ENCODE measurements at places on chromosomes 3 and 15.

- no peak for DNase-seq
Observed at GRCh38 chr3:53350652-53351051, 3.3 kb upstream of the DCP1A start.

- DNase-seq, result no peak
Observed at GRCh38 chr3:111936191-111936841, 42.5 kb upstream of the ABHD10 start.

DNA sequence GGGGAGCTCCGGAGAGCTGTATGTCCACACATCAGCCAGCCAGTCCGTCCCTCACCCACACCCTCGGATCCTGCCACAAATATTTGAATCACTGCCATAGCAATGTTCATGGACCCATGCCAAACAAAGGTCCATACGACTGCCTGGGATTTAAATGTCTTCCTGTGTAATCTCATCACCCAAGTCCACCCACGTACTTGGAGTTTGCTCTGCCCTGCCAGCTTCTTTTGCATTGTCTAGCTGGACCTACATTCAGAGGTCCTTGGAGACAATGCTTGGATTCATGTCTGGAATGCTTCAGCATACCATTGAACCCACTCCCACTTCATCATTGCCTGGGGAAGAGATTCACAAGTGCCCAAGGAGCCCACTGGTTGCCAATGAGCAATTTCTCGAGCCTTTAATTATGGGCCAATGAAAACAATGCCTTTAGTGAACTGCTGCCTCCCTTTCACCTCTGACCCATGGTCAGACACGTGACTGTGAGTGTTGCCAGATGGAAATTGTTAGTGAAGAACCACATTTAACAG is 90.4 kb upstream of the PHLDB2 start:
- DNase-seq, result no peak

DNA sequence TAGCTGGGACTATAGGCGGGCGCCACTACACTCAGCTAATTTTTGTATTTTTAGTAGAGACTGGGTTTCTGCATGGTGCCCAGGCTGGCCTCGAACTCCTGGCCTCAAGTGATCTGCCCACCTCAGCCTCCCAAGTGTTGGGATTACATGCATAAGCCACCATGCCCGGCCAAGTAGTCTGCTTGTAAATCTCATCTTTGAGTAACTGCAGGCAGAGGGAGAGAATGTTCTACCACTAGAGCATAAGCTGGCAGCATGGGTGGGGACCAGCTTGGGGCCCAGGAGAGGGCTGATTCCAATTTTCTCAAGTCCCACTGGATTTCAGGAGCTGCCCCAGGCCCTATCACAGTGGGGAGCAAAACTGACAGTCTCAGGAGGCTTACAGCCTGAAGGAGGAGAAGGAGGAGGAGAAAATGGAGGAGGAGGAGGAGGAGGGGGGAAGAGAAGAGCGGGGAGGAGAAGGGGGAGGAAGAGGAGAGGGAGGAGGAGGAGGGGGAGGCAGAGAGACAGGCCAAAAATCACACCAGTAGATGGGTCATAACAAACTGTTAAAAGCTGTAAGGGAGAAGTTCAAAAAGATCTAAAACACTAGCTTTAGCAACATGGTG is 229.1 kb upstream of the IGF1R start:
- DNase-seq, result no peak

- no peak for DNase-seq
Observed at GRCh38 chr3:150146991-150147761, 176.5 kb upstream of the PFN2 start.

GRCh38 chr15:64792282-64792681 is 16.9 kb upstream of the RBPMS2 start:
- no peak for DNase-seq

- DNase-seq, result no peak
Observed at GRCh38 chr15:74259292-74259648, 23.1 kb downstream of the CCDC33 start.

DNA sequence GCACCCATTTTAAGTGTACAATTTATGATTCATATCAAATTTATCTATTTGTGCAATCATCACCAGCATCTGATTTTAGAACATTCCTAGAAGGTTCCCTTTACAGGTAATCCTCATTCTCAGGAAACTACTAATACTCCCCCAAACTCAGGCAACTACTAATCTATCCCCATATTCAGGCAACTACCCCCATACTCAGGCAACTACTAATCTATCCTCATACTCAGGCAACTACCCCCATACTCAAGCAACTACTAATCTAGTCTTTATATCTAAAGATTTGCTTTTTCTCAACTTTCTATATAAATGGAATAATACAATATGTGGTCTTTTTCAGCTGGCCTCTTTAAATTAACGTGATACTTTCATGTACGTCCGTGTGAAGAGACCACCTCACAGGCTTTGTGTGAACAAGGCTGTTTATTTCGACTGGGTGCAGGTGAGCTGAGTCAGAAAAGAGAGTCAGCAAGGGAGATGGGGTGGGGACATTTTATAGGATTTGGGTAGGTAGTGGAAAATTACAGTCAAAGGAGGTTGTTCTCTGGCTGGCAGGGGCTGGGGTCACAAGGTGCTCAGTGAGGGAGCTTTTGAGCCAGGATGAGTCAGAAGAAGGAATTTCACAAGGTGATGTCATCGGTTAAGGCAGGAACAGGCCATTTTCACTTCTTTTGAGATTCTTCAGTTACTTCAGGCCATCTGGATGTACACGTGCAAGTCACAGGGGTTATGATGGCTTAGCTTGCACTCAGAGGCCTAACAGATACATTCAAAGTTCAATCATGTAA is 1444.5 kb upstream of the CADM2 start:
- no peak for DNase-seq

GRCh38 chr3:129460572-129460971 is 20.5 kb downstream of the IFT122 start:
- no peak for DNase-seq

DNA sequence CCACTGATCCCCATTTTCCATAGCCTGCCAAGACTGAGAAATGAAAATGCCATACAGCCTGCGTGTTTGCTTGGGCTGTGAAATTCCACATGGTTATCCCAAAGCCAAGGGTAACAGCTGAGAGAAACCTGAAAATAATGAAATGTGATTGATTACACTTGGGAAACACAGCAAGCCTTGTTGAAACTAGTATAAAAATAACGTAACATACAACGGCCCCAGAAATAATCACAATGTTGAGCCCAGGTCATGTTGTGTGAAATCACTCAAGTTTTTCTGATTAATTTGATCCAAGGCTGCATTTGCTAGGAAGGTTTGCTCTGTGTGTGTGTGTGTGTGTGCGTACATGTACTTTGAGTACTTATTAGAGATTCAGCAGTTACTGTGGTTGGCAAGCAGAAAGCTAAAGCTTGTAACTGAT is 269.0 kb downstream of the OXSM start:
- DNase-seq, result no peak

GRCh38 chr3:133754455-133754854 is 8.3 kb downstream of the TF start:
- no peak for DNase-seq

- DNase-seq, result no peak
Observed at GRCh38 chr3:120931593-120931992, 23.6 kb downstream of the STXBP5L start.

- DNase-seq, result no peak
Observed at GRCh38 chr3:98567666-98568270, 25.6 kb downstream of the CPOX start.

GRCh38 chr15:99010768-99011167 is 3.2 kb upstream of the PGPEP1L start:
- no peak for DNase-seq

GRCh38 chr3:134910026-134910425 is 115.0 kb downstream of the EPHB1 start:
- DNase-seq, result no peak

GRCh38 chr3:128334086-128334645 is 132.5 kb downstream of the DNAJB8 start:
- DNase-seq, result no peak

DNA sequence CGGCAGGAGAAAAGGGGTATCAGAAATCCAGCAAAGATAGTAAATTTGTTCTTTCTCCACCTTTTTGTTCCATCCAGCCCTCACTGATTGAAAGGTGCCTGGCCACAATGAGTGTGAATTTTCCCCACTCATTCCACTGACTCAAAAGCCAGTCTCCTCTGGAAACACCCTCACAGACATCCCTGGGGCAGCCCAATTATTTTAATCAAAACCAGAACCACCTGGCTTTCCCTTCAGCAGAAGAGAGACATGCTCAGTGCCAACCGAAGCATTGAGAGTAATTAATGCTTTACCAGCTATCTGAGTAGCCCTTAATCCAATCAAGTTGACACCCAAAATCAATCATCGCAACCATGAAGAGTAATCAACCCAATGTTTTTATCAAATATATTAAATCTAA is 1129.6 kb upstream of the GBE1 start:
- DNase-seq, result no peak

GRCh38 chr3:46903341-46904302 is 26.1 kb downstream of the PTH1R start:
- no peak for DNase-seq

- no peak for DNase-seq
Observed at GRCh38 chr3:30924763-30925162, 30.3 kb upstream of the GADL1 start.

DNA sequence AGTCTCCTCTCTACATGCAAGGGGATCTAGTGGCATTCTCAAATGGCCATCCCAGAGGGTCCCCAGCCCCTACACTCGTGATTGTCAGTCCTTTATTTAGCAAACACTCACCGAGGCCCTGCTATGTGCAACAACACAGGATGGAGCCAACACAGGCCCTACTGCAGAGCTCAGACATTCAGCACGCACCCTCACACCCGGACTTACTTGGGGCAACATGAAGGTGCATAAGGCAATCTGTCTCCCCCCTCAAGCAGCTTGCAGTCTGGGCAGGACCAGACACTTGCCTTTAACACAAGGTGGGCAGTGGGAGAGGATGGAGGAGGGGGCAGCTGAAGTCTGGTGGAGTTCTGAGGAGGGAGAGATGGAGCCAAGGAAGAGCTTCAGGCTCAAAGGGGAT is 258.4 kb downstream of the XXYLT1 start:
- DNase-seq, result no peak

DNA sequence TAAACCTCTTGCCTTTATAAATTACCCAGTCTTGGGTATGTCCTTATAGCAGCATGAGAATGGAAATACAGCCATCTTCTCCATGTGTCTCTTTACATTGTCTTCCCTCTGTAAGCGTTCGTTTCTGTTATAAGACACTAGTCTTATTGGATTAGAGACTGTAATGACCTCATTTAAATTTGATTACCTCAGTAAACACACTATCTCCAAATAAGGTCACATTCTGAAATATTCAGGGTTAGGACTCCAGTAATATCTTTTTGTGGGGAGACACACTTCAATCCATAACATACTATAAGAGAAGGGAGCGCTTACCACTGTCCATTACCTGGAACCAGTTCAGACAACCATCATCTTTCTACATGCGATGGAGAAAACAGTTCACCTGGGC is 34.3 kb upstream of the CD47 start:
- no peak for DNase-seq

DNA sequence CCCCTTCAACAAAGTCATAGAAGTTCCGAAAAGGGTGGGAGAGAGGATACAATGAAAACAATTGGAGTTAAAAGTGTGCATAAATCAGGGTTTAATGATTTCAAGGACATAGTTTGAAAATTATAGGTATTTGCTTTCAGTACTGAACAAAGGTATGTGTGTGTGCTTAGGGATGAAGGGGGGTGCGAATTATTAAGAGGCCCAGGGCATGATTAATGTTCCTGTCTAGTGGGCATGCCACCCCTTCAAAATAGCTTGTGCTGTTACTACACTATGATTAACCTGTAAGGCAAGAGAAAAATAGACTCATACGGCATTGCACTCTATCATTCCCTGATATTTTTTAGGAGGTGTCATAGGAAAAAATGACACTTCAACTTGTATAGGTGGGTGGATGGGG is 731.6 kb downstream of the NAALADL2 start:
- DNase-seq, result no peak

DNA sequence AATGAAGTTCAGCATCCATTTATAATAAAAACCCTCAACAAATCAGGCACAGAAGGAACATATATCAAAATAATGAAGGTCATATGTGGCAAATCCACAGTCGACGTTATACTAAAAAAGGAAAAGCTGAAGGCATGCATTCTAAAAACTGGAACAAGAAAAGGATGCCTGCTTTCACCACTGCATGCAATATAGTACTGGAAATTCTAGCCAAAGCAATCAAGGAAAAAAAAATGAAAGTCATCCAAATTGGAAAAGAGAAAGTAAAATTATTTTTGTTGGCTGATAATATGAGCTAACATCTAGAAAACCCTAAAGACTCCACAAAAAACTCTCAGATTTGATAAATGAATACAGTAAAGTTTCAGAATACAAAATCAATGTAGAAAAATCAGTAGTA is 1123.2 kb downstream of the TBL1XR1 start:
- no peak for DNase-seq

DNA sequence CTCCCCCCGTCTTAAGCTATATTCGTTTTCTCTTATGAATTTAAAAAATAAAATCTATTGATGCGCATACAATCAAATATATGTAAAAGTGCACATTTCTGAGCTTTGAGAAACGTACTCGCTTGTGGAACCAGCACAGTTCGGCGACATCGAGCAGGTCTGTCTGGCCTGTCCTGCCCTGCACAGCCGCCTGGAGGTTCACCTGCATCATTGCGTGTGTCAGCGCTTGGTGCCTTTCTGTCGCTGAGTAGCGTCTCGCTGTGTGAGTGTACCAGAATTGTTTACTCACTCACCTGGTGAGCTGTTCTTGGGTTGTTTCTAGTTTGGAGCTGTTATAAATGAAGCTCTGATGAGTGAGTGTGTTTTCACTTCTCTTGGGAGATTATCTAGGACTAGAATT is 104.0 kb downstream of the VGLL4 start:
- DNase-seq, result no peak

GRCh38 chr3:48047841-48048464 is 31.7 kb upstream of the MAP4 start:
- DNase-seq, result no peak

DNA sequence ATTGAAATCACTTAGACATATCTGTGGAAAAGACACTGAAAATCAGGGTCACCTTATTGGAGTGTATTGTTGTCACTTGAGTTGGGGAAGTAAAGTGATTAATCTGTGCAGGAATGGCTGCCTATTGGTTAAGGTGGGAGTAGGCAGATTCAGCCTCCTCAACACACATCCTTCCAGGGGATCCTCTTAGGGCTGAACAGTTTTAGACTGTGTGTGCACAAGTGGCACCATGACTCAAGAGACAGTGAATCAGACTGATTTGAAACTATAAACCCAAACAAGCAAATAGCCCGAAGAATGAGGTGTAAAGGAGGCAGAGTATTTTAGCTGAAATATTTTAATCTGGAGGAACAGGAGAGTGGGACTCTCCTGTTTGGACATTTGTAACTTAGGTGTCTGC is 4.9 kb downstream of the ABHD17C start:
- DNase-seq, result no peak

GRCh38 chr15:45399381-45400212 is 21.3 kb upstream of the GATM start:
- DNase-seq, result peak; percentile 6

DNA sequence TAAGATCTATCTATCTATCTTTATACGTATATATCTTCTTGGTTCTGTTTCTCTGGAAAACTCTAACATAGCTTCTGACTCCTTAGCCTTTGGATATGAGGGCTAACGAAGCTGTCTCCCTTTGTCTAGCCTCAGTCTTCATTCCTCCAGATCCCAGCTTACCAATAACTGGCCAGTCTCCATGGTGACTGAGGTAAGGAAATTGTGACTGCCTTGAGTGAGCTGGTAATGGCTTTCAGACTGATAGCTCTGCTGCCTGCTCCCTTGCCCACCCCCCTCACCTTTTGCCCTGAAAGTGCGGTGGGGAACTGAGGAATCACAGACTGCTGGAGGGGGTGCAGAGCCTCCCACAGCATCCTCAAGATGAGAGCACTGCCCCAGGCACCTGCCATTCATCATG is 65.8 kb upstream of the ABHD17C start:
- DNase-seq, result no peak
